ENCODE measurements at places on chromosomes 1 and 21.

GRCh38 chr1:65174585-65174984, 26.6 kb downstream of the AK4 start:
- peak; percentile 75 for DNase-seq

GRCh38 chr1:243974451-243975292, 76.4 kb upstream of the ZBTB18 start:
- no peak for DNase-seq

DNA sequence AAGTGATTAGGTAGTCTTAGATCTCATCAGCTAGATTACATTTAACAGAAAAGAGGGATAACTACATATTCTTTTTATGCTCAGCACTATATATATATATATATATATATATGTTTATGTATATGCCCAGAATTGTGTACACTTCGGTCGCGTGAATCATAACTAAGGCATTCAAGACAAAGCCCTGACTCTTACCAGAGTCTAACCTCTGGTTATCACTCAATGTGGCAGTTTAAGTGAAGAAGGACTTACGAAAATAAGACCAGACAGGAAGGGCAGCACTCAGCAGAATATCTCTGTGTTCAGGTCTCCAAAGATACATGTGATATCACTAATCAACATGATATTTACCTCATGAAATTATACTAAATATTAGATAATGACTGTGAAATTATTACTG, 1326.7 kb downstream of the MRPL39 start:
- peak; percentile 32 for DNase-seq

GRCh38 chr1:212955961-212956620, 5.8 kb downstream of the VASH2 start:
- DNase-seq: no peak

- no peak for DNase-seq
These were observed 73.6 kb downstream of the SIPA1L2 start for GRCh38 chr1:232556351-232556750.

DNA sequence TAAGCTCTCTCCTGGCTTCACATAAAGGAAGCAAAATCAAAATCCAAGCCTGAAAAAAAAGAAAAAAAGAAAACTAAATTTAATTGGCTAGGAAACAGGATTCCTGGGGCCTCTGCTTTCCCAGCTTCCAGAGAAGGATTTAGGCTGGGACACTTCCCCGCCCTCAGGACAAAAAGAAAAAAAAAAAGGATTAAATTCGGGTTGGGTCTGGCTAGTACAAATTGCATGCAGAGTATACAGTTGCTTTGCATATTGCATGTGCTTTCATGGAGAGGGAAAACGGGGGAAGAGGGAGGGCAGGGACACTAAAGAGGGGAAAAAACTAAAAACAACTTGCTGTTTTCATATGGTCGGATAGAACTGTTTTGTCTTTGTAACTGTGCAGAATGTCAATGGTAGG, 42.7 kb downstream of the OLIG1 start:
- no peak for DNase-seq

DNA sequence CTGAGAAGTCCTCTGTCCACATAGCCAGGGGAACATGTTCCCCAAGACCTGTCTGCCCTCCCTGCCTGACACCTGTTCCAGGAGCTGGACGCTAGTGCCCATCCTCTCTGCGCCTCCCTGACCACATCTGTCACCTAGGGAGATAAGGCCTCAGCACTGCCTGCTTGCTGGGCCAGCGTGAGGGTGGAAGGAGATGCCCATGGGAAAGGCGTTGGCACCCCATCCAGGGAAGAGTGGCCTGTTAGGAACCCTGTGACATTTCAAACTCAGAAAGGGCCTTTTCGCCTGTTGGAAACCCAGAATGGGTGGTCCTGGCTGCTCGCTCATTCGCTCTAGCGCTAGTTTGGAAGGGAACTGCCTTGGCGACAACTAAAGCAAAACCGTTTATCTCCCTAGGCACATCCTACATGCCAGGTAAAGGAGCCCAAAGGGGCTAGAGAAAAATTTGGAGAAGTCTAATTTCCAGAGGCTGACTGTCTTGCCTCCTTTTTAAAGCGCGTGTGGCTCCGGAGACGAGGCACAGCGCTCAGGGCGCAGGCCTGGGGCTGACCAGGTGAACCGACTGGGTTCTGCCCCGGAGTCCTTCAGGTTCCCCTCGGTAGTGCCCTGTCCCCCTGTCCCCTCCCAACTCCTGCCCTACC, 410 bp downstream of the ACTA1 start:
- no peak for DNase-seq

DNA sequence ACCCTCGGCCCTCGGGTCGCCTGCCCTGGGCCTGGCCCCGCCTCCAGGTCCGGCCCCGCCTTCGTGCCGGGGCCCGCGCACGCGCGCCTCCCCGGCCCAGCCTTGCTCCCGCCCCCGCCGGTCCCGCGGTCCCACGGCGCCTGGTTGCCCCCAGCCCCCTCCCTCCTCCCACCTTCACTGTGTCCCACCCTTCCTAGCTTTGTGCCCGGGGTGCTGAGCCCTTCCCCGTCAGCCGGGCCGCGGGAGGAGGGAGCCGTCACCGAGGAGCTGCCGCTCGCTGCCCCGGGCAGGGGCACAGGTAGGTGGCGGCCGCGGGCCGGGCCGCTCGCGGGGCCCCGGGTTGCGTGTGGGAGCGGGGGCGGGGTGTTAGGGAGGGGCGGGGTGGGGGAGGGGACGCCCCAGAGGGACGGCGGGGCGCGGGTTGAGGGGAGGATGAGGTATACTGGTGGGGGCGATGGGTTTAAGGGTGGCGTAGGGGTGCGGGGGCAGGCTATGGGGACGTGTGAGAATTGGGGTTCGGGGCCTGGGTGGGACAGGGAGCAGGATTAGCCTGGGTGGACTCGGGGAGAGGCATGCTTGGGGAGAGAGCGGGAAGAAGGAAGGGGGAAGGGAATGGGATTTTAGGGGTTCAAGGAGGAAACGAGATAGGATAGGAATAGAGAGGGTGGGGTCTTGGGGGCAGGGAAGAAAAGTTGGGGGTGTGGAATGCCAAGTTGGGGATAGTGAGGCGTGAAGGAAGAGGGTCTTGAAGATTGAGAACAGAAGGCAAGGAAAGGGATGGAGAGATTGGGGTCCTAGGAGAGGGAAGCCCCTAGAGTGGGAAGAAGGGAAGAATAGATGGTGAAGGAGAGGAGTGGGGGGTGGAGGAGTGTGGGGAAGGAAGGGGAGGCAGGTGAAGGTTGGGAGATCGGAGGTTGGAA, at the start of gene LRRC42:
TSS of gene LRRC42 (plus strand) at position 99 of the 920 bp plus-strand sequence. CDS start 5,650 bp downstream, outside the sequence.
- DNase-seq: no peak

DNA sequence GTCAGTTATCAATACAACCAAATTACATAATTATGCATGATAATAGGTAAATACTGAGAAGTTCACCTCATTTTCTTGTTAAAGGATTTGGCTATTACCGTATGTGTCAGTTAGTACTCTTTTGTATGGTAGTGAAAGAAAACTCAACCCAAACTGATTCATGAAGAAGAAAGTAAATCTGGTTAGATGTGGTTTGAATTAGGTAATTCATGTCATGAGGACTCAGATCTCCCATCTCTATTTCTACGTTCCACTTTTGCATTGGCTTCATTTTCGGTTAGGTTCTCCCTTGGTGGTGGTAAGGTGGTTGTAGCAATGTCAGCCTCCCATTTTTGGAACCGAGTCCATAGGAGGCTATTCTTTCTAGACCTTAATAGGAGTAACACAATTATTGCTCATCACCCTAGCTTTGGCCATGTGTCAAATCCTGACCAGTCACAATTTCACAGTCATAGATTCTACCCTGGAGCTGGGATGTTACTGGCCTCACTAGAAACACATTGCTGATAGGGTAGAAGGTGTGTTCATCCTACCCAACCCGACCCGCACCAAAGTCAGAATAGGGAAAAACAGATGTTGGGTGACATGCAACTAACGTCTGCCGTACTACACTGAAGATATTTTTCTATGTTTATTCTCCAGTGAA, 97.6 kb downstream of the OSBPL9 start:
- DNase-seq: no peak

DNA sequence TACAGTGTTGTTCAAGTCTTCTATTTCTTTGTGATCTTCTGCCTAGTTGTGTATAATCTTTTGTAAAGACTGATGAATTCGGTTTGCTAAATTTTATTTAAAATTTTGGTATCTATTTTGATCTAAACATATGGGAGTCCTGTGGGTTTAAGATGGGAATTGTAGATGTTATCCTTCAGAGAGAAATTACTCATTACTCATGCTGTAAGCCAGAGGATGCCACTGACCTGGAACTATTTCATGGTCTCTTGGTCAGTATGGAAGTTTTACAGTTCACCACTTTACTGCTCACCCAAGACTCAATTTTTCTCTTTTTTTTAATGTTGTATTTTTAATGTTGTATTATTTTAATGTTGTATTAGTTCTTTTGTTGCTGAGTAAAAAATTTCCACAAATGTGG, 138.6 kb upstream of the B3GALT2 start:
- no peak for DNase-seq

GRCh38 chr1:237566581-237566980, 324.1 kb downstream of the ZP4 start:
- no peak for DNase-seq

GRCh38 chr1:233566886-233567285, 47.0 kb upstream of the KCNK1 start:
- no peak for DNase-seq

DNA sequence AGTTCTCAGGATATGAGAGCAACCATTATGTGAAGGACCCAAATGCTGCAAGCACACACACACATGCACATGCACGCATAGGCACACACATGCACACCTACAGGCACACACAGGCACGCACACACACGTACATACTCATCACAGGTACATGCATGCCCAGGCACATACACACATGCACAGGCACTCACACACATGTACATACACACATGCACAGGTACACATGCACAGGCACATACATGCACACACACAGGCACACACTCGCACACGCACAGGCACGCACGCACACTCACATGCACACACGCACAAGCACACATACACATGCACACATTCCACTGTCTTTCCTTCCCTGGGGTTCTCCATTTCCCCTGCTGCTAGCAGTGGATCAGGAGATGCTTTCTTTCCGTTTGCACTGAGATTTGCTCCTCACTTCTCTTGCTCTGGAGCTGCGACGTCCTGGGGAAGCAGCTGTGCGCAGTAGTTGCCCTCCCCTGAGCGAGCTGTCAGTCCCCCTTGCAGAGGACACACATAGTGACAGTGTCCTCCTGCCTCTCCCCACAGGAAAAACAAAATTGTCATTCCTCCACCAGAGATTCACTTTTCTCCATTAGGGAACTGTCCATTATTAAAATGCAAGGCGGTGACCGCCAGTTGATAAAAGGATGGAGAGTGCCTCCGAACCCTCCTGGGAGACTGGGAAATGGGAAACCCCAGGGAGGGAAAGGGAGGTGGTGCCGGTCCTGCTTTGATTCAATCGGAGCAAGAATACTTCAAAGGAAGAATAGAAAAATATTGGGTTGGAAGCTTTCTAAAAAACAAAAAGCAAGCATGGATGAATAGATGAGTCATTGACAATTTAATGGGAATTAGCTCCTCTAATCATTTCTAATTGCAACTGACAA, 69.5 kb downstream of the WDR4 start:
- DNase-seq: no peak

DNA sequence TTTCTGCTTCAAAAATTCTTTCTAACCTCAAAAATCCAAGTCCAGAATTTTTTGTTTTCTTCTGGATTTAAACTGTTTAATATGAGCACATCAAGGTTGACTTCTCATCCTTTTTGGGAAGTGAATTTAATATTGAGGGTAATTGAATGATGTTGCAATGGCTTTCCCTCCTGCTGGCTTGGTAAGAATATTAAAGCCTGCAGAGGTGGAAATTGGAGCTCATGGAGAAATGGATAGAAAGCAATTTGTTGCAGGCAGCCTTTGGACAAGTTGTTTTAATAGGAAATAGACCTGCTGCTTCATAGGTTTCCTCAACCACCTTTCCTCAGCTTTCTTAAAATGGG, 124.7 kb downstream of the SYT2 start:
- DNase-seq: no peak

DNA sequence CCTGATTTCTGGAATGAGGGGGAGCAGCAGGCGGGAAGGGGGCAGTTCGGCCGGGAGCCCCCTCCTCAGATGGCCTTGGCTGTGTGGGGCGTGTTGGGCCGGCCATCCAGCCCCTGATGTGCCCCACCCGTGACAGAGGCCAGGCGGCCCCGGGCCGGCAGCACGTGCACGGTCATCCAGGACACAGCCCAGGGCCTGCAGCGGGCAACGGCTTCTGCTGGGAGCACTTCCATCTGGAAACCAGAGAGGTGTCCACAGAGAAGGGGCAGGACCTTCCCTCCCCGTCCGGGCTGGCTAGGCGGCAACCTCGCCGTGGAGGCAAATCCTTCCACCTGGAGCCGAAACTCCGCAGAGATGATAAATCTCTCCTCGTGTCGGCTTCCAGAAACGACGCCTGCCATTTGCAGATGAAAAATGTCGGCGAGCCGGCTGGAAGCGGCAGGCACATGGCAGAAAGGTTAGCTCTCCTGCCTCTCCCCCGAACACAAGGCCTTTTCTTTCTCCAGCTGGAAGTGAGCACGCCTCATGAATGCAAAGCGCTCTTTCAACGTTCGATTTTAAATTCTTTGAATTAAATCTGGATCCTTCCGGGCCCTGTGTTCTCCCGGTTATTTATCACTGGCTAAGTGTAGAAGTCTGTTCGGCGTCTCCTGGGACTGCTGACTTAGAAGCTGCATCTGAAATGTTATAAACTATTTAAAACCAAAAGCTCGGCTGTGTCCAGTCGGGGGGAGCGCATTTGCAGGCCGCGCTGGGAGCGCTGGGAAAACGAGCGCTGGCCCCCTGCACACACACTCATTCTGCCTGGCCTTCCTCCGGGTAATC, 9.4 kb upstream of the ACTRT2 start:
- no peak for DNase-seq

- DNase-seq: no peak
These were observed 173.6 kb upstream of the CHRM3 start for GRCh38 chr1:239212811-239213220.

GRCh38 chr1:41915786-41916571, 2.7 kb downstream of the HIVEP3 start:
- DNase-seq: no peak

- DNase-seq: no peak
These were observed 2.0 kb downstream of the KCNA3 start for GRCh38 chr1:110672753-110673108.

GRCh38 chr1:39632682-39633417, 6.6 kb downstream of the HEYL start:
- no peak for DNase-seq

DNA sequence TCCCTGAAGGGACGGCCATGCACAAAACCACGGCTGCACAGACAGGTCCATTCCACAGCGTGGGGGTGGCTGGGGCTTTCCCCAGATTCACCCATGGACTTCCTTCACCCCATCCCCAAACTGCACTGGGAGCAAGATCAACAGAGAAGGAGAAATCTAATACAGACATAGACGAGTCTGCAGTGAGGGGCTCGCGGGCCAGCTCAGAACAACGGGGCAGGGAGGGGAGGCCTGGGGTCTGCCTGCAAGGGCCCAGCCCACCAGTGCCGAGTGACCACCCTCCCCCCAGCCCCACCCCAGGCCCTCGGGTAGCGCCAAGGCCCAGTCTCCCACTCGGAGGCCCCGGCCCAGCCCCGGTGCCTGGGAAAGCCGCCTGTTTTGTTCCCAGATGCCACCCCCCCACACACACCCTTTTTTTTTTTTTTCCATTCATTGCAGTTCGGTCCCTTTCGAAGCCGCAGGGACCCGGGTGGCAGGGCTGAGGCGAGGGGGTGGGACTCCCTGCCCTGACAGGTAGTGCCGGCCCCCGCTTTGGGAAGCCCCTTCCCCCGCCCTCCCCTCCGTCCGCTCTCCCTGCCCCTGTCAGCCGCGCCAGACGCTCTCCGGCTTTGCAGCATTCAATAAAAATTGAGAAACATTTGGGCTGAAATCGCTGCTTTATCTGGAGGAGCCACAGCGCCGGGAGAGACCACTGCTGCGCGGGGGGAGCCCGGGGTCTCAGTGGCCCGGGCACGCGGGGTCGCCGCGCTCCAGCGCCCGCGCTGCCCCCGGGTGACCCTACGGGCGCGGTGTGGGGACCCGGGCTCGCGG, 543 bp upstream of the EPHB2 start:
- DNase-seq: peak; percentile 65
